Epithelial cell of proximal tubule (primary cell): ENCODE measurements at places on chromosomes 3 and 15. TPM values are rescaled to one million over a fixed set of nuclear protein-coding genes. Genes with fewer than 3 reads are reported as not detected.

LRRC34 gene
- total RNA-seq = 9.8 and 17.1 TPM in 2 replicates

EPHB3 gene
- total RNA-seq = 0.07 and 0.92 TPM in 2 replicates

TMEM207 gene
- not detected in 2 replicates for total RNA-seq

STAB1 gene
- total RNA-seq = 0.14 and 0.52 TPM in 2 replicates

OPA1 gene
- 41.1 and 59.0 TPM in 2 replicates for total RNA-seq

PTH1R gene
- total RNA-seq = 1.2 and 11.5 TPM in 2 replicates

CELF6 gene
- total RNA-seq = not detected in 2 replicates

RCCD1 gene
- total RNA-seq = 26.6 and 32.7 TPM in 2 replicates

CA12 gene
- 6.3 and 19.7 TPM in 2 replicates for total RNA-seq

AVEN gene
- 25.3 and 29.5 TPM in 2 replicates for total RNA-seq

C15orf39 gene
- total RNA-seq = 9.6 and 13.7 TPM in 2 replicates

LACTB gene
- 9.7 and 11.2 TPM in 2 replicates for total RNA-seq

RTP3 gene
- not detected in 2 replicates for total RNA-seq
